ENCODE measurements at places on chromosomes 2 and 18.

- DNase-seq: no peak
Observed at GRCh38 chr2:12212841-12213597, 466.6 kb downstream of the LPIN1 start.

- DNase-seq: peak; percentile 92
Observed at GRCh38 chr2:151637271-151637781, 97.0 kb downstream of the NEB start.

GRCh38 chr2:15971351-15971750 is 31.0 kb downstream of the MYCN start:
- DNase-seq: no peak

DNA sequence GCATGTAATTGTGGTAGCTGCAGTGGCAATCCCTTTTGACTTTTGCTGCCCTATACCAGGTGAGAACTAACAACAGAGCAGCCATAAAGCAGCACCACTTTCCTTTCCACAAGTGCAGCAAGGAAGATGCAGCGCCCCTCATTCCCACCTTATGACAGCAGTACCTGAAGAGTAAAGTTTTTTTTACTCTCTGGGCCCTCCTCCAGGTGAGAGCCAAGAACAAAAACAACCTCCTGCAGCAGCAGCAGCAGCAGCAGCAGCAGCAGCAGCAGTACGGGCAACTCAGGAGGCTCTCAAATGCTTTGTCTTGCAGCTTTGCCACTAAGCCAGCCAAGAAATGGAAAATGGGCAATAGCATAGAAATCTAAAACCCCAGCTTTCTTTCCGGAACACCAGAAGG is 397.5 kb downstream of the FIGN start:
- no peak for DNase-seq

- no peak for DNase-seq
Observed at GRCh38 chr2:173346035-173346434, 8.6 kb upstream of the CDCA7 start.

All from AML-193 (cell line).